ENCODE measurements at places on chromosomes 4 and X.

DNA sequence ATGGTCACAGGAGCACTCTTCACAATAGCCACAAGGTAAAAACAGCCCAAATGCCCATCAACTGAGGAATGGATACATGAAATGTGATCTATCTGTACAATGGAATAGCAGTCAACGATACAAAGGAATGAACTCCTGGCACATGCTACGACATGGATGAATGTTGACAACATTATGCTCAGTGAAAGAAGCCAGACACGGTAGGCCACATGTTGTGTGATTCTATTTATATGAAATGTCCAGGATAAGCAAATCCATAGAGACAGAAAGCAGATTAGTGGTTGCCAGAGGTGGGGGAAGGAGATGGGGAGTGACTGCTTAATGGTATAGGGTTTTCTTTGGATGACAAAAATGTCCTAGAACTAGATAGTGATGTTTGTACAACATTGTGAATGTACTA, 58.7 kb upstream of the GPM6B start:
- no peak for DNase-seq

GRCh38 chrX:88584283-88584682, 162.7 kb upstream of the CPXCR1 start:
- no peak for DNase-seq

- DNase-seq, result no peak
Observed at GRCh38 chr4:147488556-147488955, 7.7 kb downstream of the EDNRA start.

- DNase-seq, result no peak
Observed at GRCh38 chr4:43330288-43330687, 437.8 kb downstream of the GRXCR1 start.

DNA sequence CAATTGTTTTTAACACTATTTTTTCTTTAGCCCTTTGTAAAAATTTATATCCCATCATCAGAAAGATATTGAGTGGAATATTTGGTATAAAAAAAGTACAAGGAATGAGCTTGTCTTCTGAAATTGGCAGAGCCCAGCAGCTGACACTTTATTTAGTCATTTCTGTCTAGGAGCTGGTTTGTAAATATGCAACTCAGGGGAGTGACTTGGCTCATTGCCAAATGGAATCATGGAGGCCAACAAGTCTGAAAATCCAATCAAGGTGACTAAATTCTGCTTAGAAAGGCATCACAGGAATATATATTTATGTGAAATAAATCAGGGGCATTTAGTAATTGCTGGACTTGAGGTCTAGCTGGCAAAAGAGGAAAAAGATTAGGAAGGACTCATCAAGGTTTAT, 74.4 kb downstream of the OTC start:
- DNase-seq, result no peak

GRCh38 chrX:9438933-9439494, 25.8 kb upstream of the TBL1X start:
- DNase-seq, result no peak

DNA sequence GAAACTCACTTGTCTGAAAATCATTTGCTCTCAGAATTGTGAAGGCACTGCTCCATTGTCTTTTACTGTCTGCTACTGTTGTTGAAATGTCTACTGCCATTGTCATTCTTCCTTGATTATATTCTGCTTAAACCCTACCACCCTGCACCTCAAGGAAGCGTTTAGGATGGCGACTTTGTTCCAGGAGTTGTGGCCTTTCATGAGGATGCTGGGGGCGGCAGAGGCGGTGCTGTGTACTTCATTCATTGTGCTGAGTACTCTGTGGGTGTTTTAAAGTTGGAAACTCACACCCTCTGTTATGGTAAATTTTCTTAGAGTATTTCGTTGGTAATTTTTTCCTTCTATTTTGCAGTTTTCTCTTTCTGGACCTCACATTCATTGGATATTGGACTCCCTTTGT, 258.9 kb downstream of the TENM3 start:
- no peak for DNase-seq

DNA sequence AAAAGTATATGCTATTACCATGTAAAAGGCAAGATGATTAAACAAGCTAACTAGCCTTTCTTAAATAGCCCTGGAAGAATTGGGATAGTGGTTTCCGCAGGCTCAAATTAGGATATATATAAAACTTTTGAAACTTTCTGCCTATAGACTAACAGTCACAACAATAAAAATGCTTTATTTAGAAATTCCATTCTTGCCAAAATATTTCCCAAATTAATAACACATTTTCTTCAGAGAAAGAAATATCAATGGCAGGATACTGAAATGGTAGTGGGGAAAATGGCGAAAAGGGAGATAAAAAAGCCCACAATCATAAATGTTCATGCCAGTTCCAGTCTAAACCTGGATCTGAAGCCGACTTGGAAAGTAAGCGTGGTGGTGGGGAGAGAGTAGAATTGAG, 56.0 kb downstream of the MAD2L1 start:
- no peak for DNase-seq

DNA sequence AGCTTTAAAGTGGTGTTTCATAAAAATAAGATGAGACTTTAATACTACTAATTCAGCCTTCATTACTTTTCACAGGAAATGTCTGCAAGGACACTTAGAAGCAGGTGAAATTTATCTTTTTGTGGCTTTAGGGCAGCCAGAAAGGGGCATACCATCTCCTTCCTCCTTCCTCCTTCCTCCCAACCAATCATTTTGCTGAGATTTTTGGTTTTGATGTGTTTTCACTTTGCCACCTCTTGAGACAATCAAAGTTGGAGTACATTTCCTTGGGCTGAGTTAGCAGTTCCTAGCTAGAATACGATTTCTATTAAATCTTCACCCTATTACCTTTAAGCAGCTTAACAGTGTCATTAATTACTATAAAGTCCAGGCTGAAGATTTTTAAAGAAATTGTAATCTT, 5.1 kb upstream of the NDST3 start:
- no peak for DNase-seq

- peak; percentile 51 for DNase-seq
Observed at GRCh38 chrX:46561824-46562657, 11.5 kb upstream of the CHST7 start.

DNA sequence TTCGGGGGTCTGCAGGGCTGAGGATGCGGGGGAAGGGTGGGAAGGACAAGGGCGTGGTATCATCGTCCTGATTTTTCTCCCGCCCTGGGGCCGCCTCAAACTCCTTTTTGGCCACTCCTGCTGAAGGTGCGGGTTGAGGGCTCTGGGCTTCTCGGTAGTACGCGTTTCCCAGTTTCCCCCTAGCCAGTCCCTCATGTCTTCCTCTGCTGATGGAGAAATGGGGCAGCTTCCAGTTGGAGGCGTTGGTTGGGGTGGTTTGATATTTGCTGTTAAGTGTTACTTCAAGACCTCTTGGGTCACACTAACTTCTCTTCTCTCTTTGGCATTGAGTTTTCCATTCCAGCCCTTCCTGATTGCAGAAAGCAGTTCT, 482 bp downstream of the GSTCD start:
- DNase-seq, result no peak

DNA sequence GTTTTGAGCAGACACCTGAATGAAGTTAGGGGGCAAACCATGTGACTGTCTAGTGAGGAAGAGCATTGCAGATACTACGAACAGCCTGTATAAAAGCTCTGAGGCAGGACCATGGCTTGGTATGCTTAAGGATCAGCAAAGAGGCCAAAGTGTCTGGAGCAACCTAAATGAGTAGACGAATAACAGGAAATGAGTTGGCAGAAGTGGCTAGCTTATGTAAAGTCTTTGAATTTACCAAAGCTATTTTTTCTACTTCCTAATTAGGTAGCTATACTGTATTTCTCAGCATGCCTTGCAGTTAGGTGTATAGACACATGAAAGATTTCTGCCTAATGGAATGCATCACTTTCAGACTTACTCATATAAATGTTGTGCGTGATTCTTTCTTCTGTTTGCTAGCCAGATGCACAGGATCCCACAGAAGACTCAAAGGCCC, 9.3 kb upstream of the GPRIN3 start:
- no peak for DNase-seq

DNA sequence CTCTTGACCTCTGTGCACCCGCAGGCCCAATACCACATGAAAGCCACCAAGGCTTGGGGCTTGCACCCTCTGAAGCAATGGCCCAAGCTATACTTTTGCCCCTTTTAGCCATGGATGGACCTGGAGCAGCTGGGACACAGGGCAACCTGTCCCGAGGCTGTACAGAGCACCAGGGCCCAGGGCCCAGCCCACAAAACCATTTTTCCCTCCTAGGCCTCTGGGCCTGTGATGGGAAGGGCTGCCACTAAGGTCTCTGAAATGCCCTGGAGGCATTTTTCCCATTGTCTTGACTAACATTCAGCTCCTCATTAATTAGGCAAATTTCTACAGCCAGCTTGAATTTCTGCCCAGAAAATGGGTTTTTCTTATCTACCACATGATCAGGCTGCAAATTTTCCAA, 79.9 kb upstream of the GABRA3 start:
- no peak for DNase-seq

- DNase-seq, result no peak
Observed at GRCh38 chrX:131783555-131784308, 239.4 kb upstream of the STK26 start.

GRCh38 chr4:16292585-16292984, 66.3 kb upstream of the TAPT1 start:
- no peak for DNase-seq

GRCh38 chr4:110644008-110644407, 21.1 kb upstream of the PITX2 start:
- DNase-seq, result no peak

GRCh38 chr4:140302151-140302859, 71.1 kb upstream of the SCOC start:
- no peak for DNase-seq

- no peak for DNase-seq
Observed at GRCh38 chrX:33741807-33742206, 390.3 kb downstream of the FAM47A start.

GRCh38 chrX:110219920-110220319, 98.0 kb downstream of the AMMECR1 start:
- DNase-seq, result no peak

GRCh38 chrX:30851449-30851848, 37.6 kb downstream of the TAB3 start:
- DNase-seq, result no peak

DNA sequence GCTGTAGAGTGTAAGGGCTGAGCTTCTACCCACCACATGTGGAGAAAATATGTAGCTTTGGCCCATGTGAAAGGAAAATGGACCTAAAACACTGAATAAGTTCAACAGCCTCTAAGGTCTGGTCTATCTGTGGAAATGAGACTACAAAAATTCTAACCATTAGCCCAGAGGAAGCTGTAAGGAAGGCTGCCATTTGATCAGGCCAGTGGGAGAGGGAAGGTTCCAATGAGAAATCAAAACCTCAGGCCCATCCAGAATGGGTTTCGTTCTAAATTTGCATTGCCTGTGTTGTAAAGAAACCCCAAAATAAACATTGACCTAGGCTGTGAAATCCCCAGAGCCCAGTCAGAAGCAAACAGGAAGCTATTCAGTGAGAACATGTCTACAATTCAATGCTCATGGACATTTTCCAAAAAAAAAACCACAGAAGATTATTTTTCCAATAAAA, 320.4 kb upstream of the SLC7A11 start:
- no peak for DNase-seq

- DNase-seq, result no peak
Observed at GRCh38 chr4:189071241-189071640, 869.4 kb upstream of the FRG1 start.

- no peak for DNase-seq
Observed at GRCh38 chr4:165489786-165490185, 111.0 kb downstream of the CPE start.

DNA sequence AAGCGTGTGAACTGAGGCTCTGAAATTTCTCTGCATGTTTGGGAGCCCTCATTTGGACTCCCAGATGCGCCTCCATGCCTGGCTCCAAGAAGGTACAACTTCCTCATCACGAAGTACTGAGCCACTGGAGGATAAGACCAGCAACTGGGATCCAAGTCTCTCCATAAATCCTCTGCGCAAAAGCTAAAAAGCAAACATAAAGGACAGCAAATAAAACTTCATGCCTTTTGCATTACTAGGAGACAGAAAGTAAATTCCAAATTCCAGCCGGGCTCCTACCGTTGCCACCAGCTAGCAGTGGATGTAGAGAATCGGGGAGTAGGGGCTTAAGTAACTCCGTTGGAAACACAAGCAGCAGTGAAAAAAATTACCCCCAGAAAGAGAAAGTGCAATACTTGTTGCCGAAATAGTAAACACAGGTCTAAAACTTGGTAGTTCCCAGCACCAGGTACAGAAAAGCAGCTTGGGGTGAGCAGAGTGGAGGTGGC, 477.1 kb upstream of the TENM3 start:
- DNase-seq, result no peak

DNA sequence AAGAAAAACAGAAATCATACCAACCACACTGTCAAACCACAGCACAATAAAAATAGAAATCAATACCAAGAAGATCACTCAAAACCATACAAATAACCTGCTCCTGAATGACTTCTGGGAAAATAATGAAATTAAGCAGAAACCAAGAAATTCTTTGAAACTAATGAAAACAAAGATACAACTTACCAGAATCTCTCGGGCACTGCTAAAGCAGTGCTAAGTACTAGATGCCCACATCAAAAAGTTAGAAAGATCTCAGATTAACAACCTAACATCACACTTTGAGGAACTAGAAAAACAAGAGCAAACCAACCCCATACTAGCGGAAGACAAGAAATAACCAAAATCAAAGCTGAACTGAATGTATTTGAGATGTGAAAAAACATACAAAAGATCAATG, 33.2 kb downstream of the AWAT2 start:
- no peak for DNase-seq

- no peak for DNase-seq
Observed at GRCh38 chr4:140084385-140084784, 69.6 kb downstream of the MAML3 start.

DNA sequence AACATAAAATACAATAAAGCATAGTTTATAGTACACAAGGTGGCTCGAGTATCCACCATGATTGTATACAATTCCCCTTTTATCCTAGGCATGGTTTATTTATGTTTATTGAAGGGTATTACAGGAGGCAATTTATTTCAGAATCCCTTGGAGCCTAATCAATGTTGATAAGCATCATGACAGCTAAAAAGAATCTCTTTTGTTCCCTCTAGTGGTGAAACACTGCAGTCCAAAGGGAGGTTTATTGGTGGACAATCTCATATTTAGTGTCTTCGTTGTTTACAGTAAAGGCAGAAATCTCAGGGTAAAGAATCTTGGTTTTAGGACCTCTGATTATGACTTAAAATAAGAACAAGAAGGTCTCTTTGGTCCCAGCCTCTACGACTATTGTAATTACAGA, 1712.5 kb downstream of the C4orf33 start:
- DNase-seq, result no peak

- no peak for DNase-seq
Observed at GRCh38 chr4:187209921-187210613, 486.4 kb upstream of the FAT1 start.

- DNase-seq, result no peak
Observed at GRCh38 chrX:15714529-15714928, 23.5 kb upstream of the CA5B start.

GRCh38 chr4:23945451-23946017, 55.7 kb upstream of the PPARGC1A start:
- DNase-seq, result no peak

DNA sequence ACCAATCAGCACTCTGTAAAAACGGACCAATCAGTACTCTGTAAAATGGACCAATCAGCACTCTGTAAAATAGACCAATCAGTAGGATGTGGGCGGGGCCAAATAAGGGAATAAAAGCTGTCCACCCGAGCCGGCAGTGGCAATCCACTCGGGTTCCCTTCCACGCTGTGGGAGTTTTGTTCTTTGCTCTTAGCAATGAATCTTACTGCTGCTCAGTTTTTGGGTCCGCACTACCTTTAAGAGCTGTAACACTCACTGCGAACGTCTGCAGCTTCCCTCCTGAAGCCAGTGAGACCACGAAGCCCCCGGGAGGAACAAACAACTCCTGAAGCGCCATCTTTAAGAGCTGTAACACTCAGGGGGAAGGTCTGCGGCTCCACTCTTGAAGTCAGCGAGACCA, 66.4 kb upstream of the BRS3 start:
- DNase-seq, result no peak
